ENCODE measurements at places on chromosomes 5 and 9.
A peak's percentile ranks its signal among the peaks of the same experiment; 100 is the strongest.

DNA sequence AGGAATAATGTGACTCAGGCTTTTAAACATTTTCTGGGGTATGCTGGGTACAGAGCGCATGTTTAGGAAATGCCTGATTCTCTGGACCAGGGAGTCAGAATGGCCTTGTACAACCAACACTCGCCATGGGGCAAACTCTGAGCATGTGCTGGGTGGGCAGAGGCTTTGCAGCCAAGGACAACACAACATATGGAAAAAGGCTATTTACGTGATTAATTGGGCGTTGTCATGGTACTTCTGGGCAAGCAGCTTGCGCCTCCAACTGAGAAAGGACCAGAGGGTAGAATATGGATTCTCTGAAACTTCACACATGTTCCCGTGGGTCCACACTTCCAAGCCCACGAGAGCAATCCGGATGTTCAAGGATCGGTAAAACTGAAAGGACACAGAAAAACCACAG lies 49.1 kb downstream of the NIPAL4 start:
- DNase-seq, result no peak

- DNase-seq, result no peak
These were observed 418.6 kb downstream of the SLCO4C1 start for GRCh38 chr5:101877451-101877850.

DNA sequence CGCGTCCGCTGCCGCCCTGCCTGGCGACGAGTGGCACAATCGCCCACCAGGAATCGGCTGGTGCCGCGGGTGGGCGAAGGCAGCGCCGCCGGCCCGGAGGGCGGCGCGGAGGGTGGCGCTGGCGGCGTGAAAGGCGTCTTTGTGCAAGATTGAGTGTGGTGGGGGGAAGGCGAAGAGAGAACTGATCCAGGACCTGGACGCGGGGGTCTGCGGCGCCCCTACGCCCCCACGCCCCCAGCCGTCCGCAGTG lies 4.6 kb upstream of the RGMB start:
- no peak for DNase-seq

GRCh38 chr9:123426406-123426805 lies 70.4 kb downstream of the CRB2 start:
- DNase-seq, result peak; percentile 13

DNA sequence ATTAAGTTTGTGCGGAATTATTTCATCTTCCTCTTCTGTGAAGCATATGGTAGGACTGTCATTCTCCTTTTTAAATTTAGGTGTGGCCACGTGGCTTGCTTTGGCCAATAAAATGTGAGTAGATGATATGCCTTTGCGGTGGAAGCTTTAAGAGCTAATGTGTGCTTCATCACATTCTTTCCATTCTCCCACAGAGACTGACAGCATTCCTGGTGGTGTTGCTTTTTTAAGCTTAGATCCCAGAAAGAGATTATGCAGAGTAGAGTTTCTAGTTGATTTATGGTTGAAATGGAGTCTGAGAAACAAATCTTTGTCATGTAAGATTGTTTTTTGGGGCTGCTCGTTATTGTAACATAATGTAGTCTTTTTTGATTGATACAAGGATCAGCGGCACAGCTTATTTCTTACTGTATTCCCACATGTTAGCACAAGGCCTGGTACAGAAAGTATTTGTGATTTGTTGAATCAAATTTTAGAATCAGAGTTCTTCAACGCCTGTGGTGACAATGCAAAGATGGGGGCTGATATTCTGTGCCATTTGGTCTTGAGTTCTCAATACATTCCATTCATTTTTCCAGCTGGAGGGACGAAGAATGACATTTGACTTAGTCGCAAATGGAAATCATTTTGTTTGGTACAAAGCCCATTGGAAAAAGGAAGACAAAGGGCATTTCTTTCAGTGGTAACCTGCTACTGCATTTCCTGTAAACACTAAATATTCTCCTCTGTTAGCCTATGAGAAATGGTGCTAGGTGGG lies 209.9 kb upstream of the VLDLR start:
- DNase-seq, result no peak

- DNase-seq, result no peak
These were observed 62.5 kb upstream of the GHR start for GRCh38 chr5:42360616-42361314.

Data from suppressor macrophage (primary cell).